ENCODE measurements at places on chromosomes 4 and X.
A peak's percentile ranks its signal among the peaks of the same experiment; 100 is the strongest.

- no peak for DNase-seq
These were observed 59.4 kb downstream of the WDR17 start for GRCh38 chr4:176125063-176125462.

- DNase-seq = no peak
These were observed 23.3 kb downstream of the PRKX start for GRCh38 chrX:3690140-3690539.

DNA sequence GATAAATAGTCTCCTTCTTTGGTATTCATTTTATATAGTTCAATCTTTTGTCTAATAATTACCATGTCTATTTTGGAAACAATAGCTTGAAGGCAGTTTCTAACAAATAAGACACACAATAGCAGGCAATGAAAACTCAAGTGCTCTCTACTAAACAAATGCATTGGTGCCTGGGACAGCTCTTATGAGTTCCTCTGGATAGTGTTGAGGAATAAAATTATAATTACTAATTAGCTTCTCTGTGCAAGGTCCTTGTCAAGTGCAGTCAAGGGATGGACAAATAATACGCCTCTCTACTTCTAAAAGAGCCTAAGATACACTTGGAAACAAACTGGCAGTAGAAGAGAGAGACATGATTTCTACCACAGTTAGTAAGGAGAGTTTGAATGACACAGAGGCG is 229.0 kb upstream of the GLRA2 start:
- DNase-seq = no peak

- no peak for DNase-seq
These were observed 14.5 kb downstream of the AFP start for GRCh38 chr4:73450398-73451004.

- DNase-seq = no peak
These were observed 97.9 kb upstream of the GUCY1A1 start for GRCh38 chr4:155568641-155569220.

GRCh38 chr4:121796283-121796682 is 4.8 kb upstream of the EXOSC9 start:
- DNase-seq = no peak

DNA sequence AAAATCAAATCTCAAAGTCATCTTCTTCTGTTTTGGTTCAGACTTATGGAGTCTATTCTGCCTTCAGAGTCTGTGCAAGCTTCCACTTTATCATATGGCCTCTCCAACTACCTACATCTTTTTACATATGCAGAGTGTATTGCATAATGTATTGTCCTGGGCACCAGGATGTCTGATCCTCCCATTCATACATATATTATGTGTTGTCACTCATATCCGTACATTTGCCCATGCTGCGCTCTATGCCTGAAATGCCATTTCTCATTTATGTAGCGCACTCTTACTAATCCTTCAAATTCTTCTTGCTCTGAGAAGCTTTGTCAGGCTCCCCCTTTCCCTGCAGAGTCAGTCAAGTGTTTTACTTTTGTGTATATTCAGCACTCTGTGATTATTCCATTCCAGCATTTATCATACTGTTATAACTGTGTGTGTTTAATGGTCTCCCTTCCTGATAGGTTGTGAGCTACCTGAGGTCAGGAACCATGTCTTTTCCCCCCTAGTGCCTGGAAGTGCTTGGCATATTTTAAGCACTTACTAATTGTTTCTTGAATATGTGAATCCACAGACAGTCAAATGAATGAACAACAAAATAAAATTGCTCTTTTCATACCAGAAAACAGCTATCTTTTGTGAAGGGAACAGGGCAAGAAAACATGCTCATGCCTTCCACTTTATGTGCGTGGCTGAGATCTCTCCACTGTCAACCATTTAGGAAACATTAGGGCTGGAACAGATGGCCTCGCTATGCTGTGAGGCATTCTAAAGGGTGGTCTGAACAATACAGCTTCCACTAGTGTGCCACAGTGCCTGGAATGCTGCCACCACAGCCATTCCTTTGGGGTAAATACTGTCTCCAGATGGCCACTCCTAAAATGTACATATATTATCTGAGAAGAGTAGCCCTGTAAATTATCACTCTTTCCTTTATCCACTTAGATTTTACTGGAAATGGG is 81.8 kb downstream of the GLUD2 start:
- DNase-seq = no peak

DNA sequence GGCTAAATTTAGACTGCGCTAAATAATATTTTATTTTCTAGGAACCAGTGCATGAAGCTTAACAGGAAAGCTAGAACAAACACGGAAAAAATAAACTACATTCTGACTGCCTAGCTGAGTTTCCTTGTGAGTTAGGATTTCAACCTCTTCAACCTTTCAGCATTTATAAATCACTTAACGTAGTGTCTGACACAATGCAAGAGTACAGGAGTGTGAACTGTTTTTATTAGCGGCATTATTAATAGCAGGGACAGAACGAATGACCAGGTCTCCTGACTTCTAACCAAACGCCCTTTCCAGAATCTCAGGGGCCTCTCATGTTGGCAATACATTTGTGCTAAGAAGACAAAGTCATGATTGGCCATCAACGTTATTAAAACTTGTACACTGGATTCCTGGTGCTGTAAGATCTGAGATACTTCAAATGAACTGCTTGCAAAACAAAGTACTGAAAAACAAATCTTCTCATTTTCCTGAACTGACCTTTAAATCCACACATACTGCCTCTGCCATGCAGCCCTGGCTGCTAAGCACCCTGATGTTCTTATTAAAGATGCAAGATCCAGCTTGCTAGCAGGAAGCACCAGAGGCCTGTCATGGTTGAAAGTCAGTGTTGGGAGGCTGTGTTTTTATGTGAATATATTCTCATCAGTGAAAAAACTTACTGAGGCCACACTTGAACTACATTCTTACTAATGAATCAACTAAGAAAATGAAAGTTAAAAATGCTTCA is 380.4 kb upstream of the CPEB2 start:
- DNase-seq = no peak

- DNase-seq = no peak
These were observed 47.5 kb downstream of the DCTD start for GRCh38 chr4:182869697-182870096.

DNA sequence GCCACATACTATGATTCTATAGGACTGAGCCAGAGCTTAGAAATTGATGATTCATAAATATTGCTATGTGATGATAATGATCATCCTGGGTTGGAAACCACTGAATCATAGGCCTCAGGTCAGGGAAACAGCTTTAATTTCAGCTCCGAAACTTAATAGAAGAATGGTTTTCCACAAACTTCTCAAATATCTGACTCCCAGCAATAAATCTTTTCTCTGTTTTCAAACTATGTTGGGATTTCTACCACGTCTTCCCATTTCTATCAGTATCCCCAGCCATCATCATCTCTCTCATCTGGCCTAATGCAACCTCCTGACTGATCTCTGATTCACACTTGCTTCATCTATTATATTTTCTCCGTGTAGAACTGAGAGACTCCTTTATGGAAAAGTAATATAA is 521.8 kb upstream of the AGA start:
- DNase-seq = no peak

DNA sequence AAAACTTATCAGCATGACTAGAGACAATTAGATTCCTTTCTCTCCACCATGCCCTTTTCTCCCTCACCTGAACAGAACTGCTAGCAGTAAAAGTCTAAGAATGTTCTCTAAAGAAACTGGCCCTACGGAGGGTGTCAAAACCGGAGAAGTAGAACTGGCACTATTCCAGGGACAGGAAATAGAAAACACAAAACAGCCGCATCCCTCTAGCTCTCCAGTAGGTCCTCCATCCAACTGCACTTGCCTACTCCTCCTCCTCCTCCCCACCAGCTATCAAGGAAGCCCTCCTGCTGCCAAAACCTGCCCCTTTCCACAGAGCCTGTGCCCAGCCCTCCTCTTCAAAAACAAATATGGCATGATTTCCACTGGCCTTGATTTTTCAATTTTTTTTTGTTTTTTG is 28.4 kb downstream of the FUNDC1 start:
- no peak for DNase-seq

DNA sequence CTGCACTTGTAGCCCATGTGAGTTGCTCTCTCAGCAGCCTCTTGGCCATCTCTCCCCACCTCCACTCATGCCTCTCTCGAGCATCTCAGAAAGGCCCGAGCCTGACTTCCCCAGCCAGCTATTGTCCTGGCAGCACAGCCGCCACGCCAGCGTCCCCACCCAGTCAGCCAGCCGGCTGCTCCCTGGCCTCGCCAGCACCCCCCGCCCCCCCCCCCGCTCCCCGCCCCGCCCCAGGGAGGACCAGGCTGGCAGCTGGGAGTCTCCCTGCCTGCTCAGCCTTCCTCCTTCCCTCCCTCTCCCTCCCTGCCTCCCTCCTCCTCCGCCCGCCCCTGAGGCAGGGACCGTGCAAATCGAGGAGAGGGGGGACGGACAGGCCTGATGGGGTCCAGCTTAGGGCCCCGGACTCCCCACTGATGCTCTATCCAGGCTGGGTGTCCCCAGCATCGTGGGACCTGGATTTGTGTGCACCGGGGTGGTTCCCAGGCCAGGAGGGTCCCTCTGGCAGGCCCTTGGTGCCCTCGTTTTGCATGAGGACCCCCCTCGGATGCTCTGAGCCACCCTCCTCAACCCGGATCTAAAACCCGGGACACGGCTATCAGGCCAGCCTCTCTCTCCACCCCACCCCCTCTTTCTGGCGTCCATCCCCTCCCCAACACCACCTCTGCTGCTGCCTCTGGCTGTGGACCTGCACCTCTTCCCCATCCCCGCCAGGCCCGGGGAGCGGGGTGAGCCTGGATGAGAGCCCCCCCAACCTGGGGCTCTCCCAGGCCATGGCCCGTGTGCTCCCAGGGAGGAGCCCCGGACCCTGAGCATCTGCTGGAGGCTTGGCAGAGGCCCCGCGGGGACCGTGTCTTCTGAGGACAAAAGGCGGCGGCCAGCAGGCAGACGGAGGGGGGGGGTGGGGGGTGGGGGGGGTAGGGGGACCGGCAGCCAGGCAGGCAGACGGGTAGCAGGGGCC is at the start of gene GPR173:
Gene GPR173 (plus strand): TSS at position 621 of the 958 bp plus-strand sequence. CDS start 27,833 bp downstream, outside the sequence.
- DNase-seq = peak; percentile 76

- no peak for DNase-seq
These were observed 298.8 kb upstream of the CTSO start for GRCh38 chr4:156252358-156252921.

DNA sequence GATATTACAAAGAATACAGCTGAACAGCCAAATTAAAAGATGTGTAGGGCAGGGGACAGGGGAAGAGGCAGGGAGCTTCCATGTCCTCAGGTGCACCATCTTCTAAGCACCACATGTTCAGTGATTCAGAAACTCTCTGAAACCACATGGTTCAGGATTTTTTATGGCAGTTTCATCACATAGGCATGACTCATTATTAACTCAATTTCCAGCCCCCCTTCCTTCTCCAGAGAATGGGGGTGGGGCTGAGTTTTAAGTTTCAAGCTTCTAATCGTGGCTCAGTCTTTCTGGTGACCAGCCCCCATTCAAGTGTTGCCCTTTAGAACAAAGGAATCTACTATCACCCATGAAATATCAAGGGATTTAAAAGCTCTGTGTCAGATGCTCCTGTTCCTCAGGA is 317.8 kb upstream of the GALNT7 start:
- no peak for DNase-seq

- DNase-seq = no peak
These were observed 395.2 kb downstream of the MID1IP1 start for GRCh38 chrX:39196192-39197102.

GRCh38 chrX:16333453-16333852 is 166.2 kb downstream of the MAGEB17 start:
- DNase-seq = no peak

- no peak for DNase-seq
These were observed 37.8 kb upstream of the DIPK2B start for GRCh38 chrX:45238489-45238888.

DNA sequence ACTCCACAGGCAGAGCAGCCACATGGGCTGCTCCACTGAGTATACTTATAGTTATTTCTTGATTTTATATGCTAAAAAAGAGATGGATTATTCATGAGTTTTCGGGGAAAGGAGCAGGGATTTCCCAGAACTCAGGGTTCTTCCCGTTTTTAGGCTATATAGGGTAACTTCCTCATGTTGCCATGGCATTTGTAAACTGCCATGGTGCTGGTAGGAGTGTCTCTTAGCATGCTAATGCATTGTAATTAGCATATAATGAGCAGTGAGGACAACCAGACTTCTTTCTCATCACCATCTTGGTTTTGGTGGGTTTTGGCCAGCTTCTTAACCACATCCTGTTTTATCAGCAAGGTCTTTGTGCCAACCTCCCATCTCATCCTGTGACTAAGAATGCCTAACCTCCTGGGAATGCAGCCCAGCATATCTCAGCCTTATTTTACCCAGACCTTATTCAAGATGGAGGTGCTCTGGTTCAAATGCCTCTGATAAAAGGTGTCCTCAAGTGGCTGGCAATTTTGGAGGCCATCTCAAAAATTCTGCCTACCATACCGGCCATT is 213.0 kb upstream of the VEGFC start:
- no peak for DNase-seq

DNA sequence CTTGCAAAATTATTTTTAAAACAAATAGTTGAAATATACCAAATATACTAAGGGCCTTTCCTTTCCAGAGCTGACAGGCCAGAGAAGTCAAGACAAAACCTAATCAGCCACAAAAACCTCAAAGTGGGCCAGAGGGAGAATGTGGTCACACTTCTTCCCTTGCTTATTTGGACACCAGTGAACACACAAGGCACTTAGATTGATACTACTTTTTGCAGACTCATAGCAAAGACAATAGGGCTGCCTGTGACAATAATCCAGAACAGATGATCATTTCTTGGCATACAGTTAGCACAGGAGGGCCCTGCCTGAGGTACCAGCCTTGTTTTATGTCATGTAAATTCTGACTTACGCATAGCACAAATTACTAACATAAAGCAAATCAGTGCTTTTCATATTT is 215.7 kb upstream of the NEIL3 start:
- no peak for DNase-seq

- no peak for DNase-seq
These were observed 79.9 kb upstream of the ATOH1 start for GRCh38 chr4:93748373-93749291.

- DNase-seq = no peak
These were observed 219.8 kb downstream of the ZNF674 start for GRCh38 chrX:46325312-46325877.

DNA sequence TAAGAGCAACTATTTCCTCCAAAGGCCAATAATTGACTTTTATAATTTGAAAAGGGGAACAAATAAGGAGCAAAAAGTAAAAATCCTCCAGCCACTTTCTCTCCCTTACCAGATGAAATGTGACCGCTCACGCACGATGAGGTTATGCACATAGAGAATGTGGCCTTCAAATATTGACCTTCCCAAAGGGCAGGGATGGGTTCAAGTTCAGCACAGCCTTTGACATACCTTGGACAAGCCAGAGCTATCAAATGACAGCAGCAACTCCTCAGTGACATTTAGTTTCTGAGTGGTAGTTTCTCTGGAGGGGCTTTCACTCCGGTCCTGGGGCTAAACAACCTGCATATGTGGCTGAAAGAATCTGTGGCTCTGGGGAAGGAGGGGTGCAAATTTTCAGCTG is 50.7 kb downstream of the AMOT start:
- DNase-seq = no peak

GRCh38 chr4:176751061-176751460 is 41.7 kb downstream of the VEGFC start:
- no peak for DNase-seq
